ENCODE measurements at places on chromosomes 12 and 14. TPM values are rescaled to one million over a fixed set of nuclear protein-coding genes. Genes with fewer than 3 reads are reported as not detected.
A peak's percentile ranks its signal among the peaks of the same experiment; 100 is the strongest.

The EIF4B gene
- total RNA-seq, result 439 TPM

- no peak for DNase-seq
These were observed 31.6 kb downstream of the KRT76 start for GRCh38 chr12:52745554-52745953.

The POTEM gene
- total RNA-seq, result not detected

DNA sequence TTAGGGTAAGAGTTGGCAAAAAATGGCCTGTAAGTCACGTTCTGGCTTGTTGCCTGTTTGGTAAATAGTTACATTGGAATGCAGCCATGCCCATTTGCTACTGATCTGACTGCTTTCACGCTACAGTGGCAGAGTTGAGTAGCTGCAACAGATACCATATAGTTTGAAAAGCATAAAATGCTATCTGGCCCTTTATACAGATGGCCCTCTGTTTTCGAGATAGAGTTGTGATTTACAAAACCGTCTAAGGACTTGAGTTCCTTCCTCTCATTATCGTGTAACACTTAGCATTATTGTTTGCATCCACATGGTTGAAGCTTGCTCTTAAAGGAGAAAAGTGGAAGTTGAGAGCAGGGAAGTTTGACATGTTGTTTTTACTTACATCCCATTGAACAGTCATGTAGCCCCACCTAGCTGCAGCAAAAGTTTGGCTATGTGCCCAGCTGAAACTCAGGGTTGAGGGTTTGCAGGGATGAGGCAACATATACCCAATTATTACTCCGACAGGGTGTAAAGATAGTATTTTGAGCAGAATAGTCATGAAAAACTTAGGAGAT, 11.3 kb upstream of the SCFD1 start:
- peak; percentile 67 for DNase-seq

GRCh38 chr12:2190085-2190484, 137.3 kb downstream of the CACNA1C start:
- DNase-seq, result no peak

The USP44 gene
- total RNA-seq, result 1.6 TPM

The ALDH1L2 gene
- 35.2 TPM for total RNA-seq

- no peak for DNase-seq
These were observed 199.3 kb downstream of the ALG10B start for GRCh38 chr12:38515912-38516311.

All from aorta (tissue), 5 donors.